ENCODE measurements at places on chromosomes 13 and 19.

- no peak for DNase-seq
These were observed 889 bp downstream of the GTF2F2 start for GRCh38 chr13:45120967-45121831.

DNA sequence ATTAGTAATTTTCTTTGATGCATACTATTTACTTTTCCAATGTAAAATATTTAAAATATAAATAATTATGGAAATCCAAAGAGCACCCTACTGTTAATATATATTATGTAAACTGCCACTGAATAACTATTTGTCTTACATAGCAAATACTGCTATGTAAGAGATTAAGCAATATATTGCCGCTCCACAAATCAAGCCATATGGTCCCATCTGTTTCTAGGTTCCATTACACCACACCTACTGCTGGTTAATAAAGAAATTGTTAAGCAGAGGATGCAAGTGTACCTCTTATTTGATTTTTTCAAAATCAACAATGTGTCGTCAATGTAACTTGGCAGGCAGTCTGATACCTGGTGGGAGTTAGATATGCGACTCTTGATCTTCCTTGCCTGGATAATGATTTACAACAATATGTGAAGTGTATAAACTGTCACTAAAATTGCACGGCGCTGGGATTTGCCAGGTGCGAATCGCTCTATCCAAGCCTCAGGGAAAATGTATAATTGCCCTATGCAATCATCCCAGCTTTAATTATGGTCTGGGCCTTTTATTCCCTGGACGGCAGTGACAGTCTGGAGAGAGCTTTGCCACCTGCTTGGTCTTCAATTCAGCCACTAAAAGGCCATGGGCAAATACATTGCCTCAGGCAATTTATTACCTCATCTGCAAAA lies 16.0 kb downstream of the SMAD9 start:
- peak; percentile 71 for DNase-seq

GRCh38 chr13:100608906-100609305 lies 20.3 kb upstream of the GGACT start:
- DNase-seq = no peak

GRCh38 chr13:113350065-113350937 lies 13.6 kb downstream of the GRTP1 start:
- no peak for DNase-seq

DNA sequence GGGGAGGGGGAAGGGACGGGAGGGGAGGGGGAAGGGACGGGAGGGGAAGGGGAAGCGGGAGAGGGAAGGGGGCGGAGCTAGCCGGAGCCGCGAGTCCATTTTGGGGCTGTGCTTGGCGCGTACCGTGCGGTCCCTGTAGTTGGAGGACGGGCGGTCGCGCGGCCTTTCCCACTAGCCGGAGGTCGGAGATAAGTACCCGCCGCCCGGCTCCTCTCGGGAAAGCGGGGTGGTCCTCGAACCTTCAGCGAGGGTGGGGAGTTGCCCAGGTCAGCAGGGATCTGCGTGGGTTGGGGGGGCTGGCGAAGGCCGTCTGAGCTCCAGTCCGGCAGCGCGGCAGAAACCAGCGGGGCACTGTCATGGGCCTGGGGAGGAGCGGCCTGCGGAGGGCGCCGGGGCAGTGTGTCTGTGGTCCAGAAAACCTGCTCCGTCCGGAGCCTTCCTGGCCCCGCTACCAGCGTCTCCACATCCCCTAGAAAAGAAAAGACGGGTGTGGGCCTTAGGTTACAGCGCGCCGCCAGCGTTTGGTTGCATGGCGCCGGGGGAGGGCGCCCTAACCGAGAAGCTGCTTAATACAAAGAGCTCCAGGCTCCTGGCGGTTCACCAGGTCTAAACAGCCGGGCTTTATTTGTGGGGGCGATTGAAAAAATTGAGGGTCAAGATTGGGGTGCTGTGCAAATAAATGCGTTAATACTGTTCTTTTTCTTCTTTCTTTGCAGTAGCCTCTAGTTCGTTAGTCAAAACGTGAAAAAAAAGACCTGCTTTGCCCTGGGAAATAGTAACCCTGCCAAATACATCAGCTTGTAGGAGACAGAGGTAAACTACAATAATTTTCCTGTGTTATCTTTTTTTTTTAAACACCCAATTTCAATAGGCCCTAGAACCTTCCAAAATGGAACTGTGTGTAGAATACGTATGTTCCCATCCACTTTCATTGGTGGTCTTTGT lies at the start of gene TRIM13:
Gene TRIM13 (plus strand): TSS at position 92 of the 945 bp plus-strand sequence. CDS start 14,899 bp downstream, outside the sequence.
- peak; percentile 76 for DNase-seq

DNA sequence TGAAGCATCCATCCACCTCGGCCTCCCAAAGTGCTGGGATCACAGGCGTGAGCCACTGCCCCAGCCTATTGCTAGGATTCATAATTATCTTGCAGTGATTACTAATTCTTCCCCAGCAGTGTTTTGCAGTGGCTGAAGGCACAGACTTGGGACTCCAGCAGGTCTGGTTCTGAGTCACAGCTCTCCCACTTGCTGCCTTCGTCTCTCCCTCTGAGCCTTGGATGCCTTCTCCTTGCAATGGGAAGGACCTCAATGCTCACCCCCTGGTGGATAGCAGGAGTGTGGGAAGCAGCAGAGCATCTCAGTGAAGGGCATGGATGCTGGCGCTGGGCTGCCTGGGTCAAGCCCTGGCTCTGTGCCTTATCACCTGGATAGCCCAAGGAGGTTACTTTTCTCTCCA lies 37.6 kb upstream of the SHKBP1 start:
- no peak for DNase-seq

GRCh38 chr13:45851171-45851921 lies at the start of gene SIAH3:
Gene SIAH3, minus strand, starts transcription at chr13:45851753. Its CDS starts 124 bp downstream, at chr13:45851629.
- DNase-seq = no peak

DNA sequence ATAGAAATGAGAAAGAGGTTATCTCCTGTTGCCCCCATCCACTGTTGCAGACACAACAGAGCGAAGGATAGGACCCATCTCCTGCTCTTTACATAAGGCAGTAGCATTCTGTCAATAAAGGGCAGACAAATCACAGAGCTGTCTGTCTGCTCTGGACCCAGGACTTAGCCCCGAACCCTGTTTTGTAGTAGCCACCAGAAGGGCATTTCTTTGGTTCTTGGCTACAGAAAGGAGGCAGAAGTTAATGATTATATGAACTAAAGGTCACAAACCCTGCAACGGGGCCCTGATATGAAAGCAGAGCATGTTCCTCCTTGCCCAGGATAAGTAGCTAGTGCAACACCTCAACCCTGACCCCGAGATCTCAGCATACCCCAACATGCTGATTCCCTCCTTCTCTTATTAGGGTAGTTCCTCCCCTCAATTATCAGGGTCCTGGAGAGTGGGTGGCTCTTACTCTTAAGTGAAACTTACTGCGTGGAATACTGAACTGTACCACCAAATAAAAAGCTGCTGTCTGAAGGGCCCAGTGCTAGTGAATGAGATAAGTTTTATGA lies 680.4 kb upstream of the SPRY2 start:
- DNase-seq = no peak

DNA sequence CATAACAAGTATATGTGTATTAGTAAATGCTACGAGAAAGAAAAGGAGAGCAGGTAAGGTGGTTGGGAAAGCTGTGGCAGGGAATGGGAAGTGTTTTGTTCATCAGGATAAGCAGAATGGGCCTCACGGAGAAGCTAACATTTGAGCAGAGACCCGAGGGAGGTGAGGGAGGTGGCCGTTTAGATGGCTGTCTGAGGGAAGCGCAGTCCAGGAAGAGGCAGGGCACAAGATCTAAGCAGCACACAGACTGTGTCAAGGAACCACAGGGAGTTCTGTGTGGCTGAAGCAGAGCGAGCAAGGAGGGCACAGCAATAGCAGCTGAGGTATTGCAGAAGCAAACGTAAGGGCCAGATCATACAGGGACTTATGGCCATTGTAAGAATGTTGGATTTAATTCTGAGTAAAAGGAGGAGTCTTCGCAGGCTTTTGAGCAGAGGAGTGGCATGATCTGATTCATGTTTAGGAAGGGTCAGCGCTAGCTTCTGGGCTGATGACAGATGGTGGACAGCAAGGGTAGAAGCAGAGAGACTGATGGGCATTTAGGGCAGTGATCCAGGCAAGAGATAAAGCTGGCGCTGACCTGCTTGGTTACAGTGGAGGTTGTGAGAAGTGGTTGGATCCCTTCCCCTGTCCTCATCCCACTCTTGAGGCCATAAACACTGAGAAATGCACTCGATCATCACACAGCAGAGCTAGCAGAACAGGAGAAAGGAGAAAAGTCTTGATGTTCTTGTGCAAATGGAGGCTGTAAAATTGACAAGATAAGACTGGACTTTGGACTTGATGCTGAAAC lies 199.9 kb downstream of the LACC1 start:
- no peak for DNase-seq

GRCh38 chr19:1857648-1858326 lies 5.6 kb downstream of the KLF16 start:
- DNase-seq = no peak

GRCh38 chr13:75986818-75987217 lies 350.7 kb downstream of the LMO7 start:
- DNase-seq = no peak
